ENCODE measurements at places on chromosomes 2 and 18. TPM values are rescaled to one million over a fixed set of nuclear protein-coding genes. Genes with fewer than 3 reads are reported as not detected.

DNA sequence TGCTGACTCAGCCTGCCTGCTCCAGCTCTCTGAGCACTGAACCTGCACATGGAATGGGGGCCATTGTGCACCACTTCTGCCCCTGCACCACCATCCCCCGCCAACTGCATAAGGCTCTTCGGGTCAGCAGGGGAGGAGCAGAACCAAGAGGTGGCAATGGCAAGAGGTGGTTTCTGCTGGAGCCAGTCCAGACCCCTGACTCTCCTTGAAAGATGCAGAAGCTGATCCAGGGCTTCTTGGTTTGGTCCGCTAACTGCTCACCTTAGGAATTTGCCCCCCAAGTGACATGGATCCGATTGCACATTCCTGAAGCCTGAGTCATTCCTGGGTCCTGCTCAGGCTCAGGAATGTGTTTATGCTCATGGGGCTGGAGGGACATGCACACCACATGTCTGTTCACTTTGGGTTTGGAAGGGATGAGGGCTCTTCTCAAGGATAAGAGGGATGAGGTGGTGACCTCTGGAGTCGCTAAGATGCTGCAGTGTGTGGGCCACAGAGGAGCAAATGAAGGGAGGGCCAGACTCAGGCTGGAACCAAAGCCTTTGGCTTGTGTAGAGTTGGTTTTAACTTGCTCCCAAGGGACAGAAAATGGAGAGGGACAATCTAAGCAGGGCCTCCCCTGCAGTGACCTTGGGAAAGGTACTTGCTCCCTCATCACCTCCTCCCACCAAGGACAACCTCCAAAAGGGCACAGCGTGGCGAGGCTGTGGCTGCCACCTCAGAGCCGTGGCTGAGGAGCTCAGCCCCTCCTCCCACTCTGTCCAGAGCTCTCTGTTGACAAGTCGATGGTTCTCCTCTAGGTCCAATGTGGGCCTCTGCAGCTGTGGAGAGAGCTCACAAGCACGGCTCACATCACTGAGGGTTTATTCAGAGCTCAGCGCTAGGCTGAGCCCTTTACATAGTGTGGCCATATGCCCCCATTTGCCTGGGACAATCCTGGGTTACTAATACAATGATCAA is 66.2 kb downstream of the HS1BP3 start:
- no peak for DNase-seq

GRCh38 chr2:38509314-38509946 is 93.3 kb downstream of the HNRNPLL start:
- DNase-seq, result no peak

GRCh38 chr2:99104006-99104405 is 37.5 kb upstream of the C2orf15 start:
- DNase-seq, result no peak

- DNase-seq, result no peak
These were observed 111.3 kb downstream of the PTGR3 start for GRCh38 chr18:75097491-75098225.

GRCh38 chr2:239523954-239524330 is 123.1 kb upstream of the HDAC4 start:
- no peak for DNase-seq

- DNase-seq, result no peak
These were observed 67.8 kb upstream of the ARL4C start for GRCh38 chr2:234564699-234565098.

GRCh38 chr2:10531874-10532637 is 83.9 kb upstream of the ODC1 start:
- no peak for DNase-seq

DNA sequence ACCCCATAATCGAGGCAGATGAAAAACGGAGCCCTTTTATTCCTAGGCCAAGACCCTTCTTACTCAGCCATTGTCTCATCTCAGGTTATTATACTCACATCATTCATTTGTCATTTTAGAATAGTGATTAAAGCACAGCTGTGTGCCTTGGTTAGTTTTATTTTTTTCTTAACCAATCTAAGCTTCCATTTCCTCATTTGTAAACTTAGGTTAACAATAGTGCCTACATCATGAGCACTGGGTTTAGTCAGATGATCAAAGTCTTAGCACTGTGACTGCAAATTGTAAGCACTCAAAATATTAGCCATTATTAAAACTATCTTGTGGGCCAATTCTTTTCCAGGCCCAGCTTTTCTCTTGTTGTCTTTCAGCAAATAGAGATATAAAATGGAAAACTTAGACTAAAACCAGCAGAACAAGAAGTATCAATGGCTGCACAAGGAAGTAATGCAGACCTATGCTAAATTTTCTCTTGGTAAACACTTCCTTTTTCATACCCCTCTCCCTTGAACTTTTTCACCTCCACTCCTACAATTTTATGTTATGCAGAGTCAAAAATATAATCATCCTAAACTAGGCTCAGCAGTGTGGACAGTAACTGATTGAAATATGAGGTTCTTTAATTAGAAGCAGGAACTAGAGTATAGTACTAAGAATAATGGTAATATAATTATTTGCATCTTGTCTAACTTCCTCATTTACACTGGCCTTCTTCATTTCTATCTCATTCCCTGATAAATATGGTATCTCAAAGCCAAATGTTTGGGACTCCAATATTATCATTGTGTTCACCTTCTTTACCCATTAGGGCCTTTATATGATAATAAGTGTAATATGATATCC is 21.5 kb upstream of the GALNT3 start:
- DNase-seq, result no peak

The RIT2 gene
- total RNA-seq, result 0.48 TPM

GRCh38 chr2:190098851-190099250 is 36.3 kb upstream of the MSTN start:
- no peak for DNase-seq

DNA sequence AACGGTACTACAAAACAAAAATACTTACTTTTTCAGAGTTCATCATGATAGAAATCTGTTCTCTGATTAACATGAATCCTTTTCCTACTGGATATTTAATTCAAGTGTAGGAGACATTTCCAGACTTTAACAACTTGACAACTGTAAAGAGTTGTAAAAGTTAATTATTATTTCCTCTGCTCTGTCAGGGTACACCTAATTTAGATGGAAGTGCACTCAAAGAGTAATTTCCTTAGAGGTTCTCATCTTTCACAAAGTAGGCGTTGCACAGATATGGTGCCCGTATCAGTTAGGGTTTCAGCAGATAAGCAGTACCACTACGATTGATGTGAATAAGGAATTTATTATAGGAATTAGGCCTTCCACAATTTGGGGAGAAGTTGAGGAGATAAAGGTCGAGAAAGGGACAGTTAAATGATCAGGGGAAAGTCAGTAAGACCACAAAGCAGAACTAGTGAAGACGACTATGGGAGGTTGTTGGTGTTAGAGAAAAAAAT is 16.2 kb upstream of the PDE11A start:
- no peak for DNase-seq

GRCh38 chr2:111050701-111051376 is 69.9 kb upstream of the BCL2L11 start:
- DNase-seq, result no peak

DNA sequence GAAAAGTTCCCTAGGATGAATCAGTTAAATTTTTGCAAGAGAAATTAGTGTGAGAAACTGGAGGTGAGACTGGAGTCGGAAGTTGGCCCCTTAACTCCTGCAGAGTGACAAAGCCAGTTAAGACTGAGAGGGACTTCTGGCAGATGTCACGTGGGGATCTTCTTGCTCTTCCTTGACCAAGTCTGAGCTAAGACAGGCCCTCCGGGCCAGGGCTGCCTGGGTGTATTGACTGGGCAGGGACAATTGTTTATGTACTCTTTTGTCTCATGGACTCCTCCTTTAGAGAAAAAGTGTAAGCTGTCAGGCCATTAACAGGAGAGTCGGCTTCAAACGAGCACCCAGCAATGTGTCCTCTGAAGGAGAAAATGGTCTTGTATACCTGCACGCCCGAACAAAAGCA is 48.6 kb upstream of the RALBP1 start:
- DNase-seq, result no peak

DNA sequence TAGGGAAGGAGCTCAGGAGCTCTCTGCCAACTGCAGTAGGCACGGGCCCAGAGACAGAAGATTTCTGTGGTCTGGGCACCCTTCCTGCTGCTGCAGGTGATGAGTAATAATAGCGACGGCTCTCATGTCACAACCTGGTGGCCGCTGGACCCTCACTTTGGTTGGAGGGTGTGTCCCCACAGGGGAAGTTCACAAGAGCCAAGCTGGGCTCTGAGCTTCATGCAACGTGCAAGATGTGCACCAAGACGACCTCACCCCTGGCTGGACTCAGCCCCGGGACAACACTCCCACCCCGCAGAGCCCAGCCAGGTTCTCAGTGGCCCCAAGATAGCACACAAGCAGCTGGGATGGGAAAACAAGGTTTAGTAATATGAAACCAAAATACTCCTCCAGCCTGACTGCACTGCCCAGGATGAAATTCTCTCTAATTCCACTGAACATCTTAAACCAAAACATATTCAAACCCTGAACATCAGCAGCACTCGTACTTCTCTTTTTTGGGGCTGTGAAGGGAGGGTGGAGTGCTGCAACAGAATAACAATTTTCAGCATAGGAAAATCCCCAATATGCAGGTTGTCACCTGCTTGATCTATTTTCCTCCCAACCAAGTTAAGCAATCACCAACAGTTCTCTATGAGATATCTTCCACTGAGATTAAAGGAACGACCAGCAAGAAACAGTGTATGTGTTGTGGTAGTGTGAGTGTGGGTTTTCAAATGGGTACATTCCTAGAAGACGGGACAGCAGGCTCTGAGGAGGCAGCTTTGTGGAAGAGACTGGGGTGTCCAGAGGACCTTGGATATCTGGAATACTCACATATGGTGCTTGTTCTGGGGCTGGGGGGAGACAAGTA is 26.5 kb downstream of the BCL2 start:
- DNase-seq, result no peak

DNA sequence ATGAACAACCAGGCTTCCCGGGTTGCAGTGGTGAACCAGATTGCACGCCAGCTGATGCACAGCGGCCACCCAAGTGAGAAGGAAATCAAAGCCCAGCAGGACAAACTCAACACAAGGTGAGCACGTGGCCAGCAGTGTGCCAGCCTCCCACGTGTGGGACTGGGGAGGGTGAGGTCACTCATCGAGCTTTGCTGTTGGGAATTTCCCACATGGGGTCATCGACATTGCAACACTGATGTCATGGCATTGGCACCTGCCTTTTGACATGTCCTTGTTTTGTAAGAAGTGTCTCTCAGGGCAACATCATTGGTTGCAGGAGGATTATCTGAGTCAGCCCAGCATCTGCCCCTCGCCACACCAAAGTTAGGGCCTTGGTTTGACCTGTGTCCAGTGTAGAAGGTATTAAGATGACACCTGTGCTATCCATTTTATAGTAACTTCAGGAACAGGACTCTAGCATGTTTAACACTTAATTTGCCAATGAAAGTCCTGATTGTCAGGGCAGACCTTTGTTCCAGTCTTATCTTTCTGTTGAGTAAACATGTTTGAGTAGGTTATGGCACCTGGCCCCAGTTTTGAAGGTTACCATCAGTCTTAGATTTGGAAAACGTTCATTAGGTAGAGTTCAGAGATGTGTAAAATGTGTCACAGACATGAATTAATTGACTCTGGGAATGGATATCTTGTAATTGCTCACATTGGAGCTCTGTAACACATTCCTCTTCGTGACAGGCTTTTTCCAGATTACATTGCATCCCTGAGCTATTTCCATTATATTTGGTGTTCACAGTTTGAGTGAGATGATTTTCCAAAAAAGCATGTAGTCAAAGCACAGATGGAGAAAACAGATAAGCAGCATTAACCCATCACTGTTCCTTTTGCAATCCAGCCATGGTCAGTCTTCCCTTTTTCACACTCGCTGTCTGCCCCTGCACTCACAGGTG is 93.3 kb upstream of the EML6 start:
- DNase-seq, result no peak

DNA sequence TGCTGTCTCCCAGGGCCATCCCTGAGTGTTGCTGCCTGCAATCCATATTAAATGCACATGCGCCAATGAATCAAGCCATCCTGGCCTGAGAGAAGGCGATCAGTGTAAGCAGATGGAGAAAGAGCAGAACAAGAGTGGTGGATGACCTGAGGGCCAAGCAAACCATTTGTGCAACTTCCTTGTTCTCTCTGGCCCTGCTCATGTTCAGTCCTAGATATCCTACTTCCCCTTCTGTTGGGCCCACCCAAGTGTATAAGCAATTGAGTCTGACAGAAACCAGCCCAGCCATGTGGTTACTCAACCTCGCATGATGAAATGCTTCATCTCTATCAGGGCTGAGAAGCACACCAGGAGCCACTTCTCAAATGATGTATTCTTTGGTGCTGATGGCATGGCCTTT is 383.1 kb upstream of the ID2 start:
- DNase-seq, result no peak

The ASXL2 gene
- total RNA-seq, result 13.2 TPM

The HAAO gene
- 10.6 TPM for total RNA-seq

GRCh38 chr2:74688881-74689280 is 34.8 kb downstream of the SEMA4F start:
- DNase-seq, result no peak

DNA sequence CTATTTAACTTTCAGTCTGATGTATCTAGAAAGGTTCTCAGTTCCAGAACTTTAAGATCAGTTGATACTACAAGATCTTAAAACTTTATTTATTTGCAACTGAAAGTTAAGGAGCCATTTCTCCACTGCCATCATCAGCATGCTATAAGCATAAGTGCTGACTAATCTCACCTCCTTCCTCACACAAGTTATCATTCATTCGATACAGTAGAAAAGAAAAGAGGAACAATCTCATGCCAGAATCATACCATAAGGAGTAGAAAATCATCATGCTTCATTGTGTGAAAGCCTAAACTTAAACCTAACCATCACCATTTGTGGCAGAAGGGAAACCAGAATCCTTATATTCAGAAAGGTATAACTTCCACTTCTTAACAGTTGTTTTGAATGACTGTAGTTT is 176.6 kb upstream of the NRXN1 start:
- DNase-seq, result no peak

The CCL20 gene
- total RNA-seq, result not detected

GRCh38 chr2:1446301-1446700 is 33.0 kb downstream of the TPO start:
- DNase-seq, result no peak

- no peak for DNase-seq
These were observed 259.8 kb upstream of the CXCR4 start for GRCh38 chr2:136377423-136378382.

The MAB21L4 gene
- 0.42 TPM for total RNA-seq

The FASTKD1 gene
- total RNA-seq, result 46.1 TPM

The MTERF4 gene
- 41.3 TPM for total RNA-seq

- DNase-seq, result no peak
These were observed 326.9 kb downstream of the SLC4A3 start for GRCh38 chr2:219954331-219954730.
